Stimulated activated CD8-positive, alpha-beta memory T cell treated with anti-CD3 and anti-CD28 coated beads, Interleukin-4, amount 100 ng/mL, for 4 hours (primary cell): ENCODE measurements at places on chromosomes 5 and 9.

GRCh38 chr9:117034866-117035265 lies 347.8 kb downstream of the TRIM32 start:
- DNase-seq, result no peak

DNA sequence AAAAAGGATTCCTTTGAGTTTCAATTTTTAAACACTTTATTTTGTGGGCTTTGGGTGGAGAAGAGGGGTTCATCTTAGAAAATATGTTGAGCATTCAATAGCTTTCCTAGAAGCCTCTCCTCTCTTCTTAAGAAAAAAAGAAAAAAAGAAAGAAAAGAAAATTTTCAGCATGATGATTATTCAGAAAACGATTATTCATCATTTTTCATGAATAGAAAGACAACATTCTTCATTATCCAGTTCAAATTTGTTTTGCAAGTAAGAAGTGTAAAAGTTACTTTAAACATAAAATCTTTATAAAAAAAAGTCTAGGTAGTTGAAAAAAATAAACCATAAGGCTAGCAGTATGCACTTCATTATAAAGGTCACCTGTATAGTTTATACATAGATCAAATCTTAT lies 636.5 kb downstream of the IRX1 start:
- no peak for DNase-seq

GRCh38 chr9:111622626-111623025 lies 8.5 kb upstream of the DNAJC25 start:
- no peak for DNase-seq

DNA sequence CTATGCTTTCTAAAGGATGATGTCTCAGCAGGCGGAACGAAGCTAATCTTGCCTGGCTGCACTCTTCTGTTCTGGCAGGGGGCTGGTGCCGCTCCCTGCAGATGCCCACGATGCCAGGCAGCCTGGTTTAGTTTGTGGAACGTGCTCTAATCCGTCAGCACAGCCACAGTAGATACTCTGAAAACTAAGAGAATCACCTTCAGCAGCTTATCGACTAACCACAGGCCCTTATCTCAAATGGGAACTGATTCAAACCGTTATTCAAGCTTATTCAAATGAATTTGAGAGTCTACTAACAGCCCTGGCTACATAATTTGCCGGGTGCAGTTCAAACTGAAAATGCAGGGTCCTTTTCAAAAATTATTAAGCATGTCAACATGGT lies 246.6 kb upstream of the ANKRD55 start:
- DNase-seq, result no peak

DNA sequence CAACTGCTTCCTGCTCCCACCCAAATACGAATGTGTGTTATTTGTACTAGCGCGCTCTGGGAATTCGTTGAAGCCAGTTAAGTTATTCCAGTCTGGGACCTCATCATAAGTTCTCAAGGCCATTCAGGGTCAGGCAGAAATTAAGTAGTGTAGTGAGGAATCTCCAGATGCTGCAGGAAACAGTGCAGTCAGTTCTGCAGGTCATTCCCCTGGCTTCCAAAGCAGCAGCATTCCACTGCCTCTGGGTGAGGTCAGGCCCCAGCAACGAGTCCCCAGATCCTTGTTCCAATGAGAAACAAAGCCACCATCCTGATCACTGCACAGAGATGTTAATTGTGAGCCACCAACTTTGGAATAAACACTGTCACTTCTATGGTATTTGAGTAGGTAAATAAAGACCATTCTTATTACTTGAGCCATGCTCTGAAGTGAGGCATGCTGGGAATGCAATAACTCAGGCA lies 33.1 kb downstream of the SVEP1 start:
- no peak for DNase-seq

- no peak for DNase-seq
These were observed 8.9 kb upstream of the FBXO38 start for GRCh38 chr5:148374690-148375360.
